ENCODE measurements at places on chromosomes 3 and 15.

GRCh38 chr3:167691366-167691765 is 37.6 kb upstream of the WDR49 start:
- DNase-seq = no peak

- DNase-seq = no peak
These were observed 2.9 kb upstream of the USP50 start for GRCh38 chr15:50549326-50549725.

GRCh38 chr15:44458429-44458828 is 31.0 kb downstream of the CTDSPL2 start:
- no peak for DNase-seq

DNA sequence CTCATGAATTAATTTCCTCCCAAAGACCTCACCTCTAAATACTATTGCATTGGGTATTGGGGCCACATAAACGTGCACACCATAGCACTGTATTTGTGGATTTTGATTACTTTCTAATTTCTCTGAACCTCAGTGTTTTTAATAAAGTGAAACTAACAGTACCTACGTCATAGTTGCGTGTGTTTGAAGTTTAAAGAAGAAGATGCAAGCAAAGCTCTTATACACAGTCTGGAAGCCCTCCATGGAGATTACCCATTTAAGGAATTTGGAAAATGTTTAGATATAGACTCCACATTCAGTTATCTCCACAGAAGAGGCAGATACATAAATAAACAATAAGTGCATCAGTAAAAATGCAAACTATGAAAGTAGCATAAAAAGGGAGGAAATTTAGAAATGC is 581.1 kb upstream of the GBE1 start:
- no peak for DNase-seq

DNA sequence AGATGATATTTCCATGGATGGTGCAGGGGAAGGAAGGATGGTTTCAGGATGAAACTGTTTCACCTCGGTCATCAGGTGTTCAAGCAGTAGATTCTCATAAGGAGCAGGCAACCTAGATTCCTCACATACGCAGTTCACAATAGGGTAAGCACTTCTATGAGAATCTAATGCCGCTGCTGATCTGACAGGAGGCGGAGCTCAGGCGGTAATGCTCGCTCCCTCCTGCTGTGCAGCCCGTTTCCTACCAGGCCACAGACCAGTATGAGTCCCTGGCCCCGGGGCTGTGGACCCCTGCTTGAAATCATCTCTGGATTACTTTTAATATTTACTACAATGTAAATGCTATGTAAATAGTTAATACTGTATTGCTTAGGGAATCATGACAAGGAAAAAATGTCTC is 241.8 kb downstream of the ROBO2 start:
- no peak for DNase-seq

GRCh38 chr3:134867277-134867676 is 72.2 kb downstream of the EPHB1 start:
- DNase-seq = no peak

GRCh38 chr15:38004218-38004861 is 69.9 kb downstream of the TMCO5A start:
- no peak for DNase-seq

DNA sequence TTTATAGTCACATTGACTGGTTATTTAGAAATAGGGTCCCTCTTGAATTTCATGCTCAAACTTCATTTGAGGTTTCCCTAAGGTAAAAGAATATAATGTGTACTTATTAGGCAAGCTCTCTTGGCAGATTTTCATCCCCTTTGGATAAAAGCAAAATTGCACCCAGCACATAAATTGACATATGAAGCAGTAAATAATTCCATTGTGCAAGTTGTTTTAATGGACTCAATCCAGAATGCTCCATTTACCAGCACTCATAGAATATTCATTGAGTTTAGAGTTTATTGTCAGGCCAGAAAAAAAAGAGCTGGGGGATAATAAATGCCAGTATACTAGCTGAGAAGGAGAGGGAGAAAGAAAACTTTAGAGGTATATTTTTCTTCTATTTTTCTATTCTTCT is 136.8 kb downstream of the TPRG1 start:
- DNase-seq = no peak

- DNase-seq = no peak
These were observed 241.2 kb downstream of the PYDC2 start for GRCh38 chr3:191702121-191702520.

- DNase-seq = no peak
These were observed 68.3 kb downstream of the WNT7A start for GRCh38 chr3:13811614-13812013.

DNA sequence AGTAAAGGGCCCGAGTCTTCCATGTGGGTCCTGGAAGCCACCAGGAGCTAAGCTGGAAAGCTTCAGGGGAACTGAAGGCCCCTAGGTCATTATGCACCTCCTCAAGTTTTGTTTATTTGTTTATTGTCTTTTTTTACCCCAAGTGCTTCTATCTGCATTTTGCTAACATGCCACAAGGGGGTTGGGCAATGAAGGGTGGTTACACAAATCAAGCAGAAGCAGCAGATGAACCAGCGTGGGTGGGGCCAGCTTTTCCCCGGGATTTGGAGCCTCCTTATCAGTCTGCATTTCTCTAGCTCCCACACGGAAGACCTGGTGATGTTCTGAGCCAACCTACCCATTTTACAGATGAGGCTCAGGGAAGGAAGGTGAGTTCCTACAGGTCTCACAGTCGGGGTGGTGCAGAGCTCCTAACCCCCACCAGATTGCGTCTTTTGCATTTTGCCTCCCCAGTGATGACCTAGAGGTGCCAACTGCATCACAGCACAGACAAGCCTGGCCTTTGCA is 16.8 kb downstream of the TMC3 start:
- DNase-seq = no peak

DNA sequence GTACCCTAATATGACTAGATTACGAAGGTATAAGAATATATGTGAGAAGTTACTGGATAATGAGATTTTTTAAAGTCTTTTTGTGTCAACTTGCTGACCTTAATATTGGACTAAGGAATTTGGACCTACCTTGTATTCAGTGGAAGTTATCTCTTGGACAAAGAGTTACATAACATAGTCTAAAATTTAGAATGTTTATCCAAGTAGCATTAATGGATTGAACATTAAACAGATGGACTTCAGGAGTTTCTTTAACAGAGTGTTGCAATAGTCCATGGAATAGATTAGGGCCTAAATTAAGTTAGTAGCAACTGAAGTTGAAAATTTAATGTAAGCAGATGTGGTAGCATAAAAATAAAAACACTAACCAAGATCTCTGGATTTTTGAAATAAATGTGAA is 266.4 kb downstream of the PYDC2 start:
- no peak for DNase-seq

DNA sequence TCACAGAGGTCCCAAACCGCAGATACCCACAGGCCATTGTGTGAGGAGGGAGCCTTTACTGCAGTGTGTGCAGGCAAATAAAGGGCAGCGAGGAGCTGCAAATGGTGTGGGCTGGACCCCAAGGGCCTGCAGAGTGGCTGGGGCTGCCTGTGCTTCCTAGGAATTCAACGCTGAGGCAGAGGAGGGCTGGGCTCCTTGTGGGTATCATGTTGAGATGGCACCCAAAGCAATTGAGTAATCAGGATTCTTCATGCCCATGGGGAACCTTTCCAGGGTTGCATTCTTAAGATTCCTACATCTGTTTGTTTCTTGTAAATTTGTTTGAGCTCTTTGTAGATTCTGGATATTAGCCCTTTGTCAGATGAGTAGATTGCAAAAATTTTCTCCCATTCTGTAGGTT is 85.4 kb upstream of the LIPC start:
- DNase-seq = no peak

DNA sequence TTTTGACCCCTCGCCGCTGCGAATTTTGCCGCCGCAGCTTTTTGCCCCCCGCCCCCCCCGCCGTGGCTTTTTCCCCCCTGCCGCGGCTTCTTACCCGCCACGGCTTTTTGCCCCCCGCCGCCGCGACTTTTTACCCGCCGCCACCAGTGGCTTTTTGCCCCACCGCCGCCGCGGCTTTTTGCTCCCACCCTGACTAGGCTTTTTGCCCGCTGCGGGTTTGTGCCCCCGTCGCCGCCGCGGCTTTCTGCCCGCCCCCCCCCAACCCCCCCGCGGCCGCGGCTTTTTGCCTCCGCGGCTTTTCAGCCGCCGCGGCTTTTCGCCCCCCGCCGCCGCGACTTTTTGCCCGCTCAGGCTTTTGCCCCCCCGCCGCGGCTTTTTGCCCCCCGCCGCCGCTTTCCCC is 598.1 kb downstream of the GOLGA6L6 start:
- DNase-seq = no peak

- DNase-seq = no peak
These were observed 309.8 kb downstream of the OXSM start for GRCh38 chr3:26099692-26100091.

DNA sequence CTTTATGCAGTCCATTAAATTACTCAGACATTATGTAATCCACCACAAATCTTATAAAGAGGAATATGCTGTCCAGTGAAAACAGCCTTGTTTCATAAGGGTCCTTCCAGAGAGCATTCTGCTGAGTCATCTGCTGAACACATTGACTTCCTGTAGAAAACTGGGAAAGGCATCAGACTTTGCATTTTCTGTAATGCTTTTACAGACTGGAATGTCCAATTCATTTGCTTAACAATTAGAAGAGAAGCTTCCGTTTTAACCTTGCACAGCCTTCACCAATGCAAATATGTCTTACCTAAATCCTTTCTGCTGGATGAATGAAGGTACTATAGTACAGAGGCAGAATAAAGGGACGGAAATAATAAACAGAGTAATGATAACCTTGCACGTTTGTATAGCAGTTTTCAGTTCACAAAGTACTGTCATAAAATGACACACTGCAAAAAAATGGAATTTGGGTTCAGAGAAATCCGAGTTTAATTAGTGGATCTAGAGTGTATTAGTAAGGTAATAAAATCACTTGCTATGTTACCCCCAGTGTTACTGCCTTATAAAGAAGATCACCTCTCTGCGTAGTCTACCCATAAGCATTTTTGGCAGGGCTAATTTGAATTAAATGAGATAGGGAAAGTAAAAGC is 301.5 kb downstream of the PYDC2 start:
- DNase-seq = no peak

DNA sequence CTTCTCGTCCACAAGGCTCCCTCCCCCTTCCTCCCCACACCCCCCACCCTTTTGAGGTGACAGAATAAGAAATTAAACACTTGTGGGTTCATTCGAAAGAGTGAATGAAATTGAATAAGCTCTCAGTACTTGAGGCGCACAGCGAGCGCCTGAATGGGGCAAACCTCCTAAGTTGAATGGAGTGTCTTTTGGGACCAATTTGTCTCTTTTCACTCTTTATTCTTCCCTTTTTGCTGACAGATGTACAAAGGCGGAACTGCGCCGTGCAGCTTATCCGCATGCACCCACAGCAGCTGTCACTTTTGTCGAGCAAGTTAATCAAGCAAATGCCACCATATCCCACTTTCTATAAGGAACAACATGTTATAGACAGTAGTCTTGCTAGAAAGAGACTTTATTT is 47.9 kb upstream of the FEZF2 start:
- no peak for DNase-seq

Data from 8988T (cell line).